ENCODE measurements at places on chromosomes 6 and 20.

- no peak for DNase-seq
Measured at GRCh38 chr6:89308525-89309395, 6.3 kb downstream of the GABRR2 start.

- no peak for DNase-seq
Measured at GRCh38 chr20:7189231-7189630, 421.7 kb downstream of the BMP2 start.

- no peak for DNase-seq
Measured at GRCh38 chr20:25659999-25660398, 36.2 kb upstream of the NANP start.

DNA sequence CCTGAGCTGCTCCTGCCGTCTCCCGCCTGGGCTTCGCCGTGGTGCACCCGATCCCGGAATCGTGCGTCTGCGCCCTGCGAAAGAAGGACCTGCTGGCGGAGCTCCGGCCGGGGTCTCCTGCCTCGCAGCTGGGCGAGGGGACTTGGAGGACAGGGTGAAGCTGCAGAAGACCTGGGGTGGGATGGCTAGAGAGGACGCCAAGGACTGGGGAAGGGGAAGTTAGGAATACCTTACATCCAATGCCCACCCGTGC is 150.2 kb downstream of the PRL start:
- DNase-seq: no peak

DNA sequence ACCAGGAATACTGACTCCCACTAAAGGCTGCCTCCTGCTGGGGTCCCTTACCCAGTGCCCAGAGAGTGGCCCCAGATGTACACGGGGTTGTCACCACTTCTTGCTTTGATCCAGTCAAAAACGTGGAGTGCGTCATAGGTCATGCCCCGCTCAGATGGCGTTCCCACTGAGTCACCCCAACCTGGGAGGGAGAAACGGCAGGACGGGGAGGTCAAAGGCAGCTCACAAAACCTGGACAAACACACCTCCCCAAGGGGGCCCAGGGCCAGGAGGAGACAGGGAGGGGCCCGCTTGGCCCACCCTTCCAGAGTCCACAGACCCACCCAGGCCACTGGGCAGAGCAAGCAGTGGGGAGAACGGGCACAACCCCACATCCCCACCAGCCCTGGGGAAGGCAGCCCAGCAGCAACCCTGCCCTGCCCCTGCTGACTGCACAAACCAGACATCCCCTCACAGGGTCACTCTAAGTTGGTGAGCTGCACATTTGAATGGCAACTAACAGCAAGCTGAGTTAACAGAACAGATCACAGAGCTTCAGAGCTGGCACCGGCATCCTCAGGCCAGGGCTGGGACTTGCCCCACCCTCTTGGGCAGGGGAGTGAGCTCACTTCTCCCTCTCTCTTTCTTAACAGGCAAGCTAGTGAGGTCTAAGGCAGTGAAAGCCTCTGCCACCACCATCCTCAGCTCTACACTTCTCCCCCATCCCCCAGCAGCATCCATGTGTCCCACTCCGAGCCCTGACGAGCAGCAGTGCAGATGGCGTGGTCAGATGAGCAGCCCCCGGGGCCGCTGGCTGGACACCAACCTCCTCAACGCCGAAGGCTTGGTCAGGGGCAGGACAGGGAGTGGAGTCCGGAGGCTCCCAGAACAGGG is 61.7 kb downstream of the PYGB start:
- no peak for DNase-seq

DNA sequence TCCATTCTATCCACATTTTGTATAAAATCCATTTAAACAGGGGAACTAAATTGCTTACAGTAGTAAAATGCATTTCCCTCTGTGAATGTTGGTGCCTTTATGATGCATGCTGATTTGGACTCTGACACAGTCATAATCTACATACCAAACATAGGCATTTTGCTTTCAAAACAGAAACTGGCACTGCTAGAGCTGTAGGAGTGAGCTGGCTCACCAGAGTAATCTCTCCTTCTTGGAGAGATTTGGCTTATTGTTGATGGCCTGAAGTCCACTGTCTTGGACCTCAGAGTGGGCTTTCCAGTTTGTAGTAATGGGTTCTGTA is 363.2 kb upstream of the FLRT3 start:
- no peak for DNase-seq

DNA sequence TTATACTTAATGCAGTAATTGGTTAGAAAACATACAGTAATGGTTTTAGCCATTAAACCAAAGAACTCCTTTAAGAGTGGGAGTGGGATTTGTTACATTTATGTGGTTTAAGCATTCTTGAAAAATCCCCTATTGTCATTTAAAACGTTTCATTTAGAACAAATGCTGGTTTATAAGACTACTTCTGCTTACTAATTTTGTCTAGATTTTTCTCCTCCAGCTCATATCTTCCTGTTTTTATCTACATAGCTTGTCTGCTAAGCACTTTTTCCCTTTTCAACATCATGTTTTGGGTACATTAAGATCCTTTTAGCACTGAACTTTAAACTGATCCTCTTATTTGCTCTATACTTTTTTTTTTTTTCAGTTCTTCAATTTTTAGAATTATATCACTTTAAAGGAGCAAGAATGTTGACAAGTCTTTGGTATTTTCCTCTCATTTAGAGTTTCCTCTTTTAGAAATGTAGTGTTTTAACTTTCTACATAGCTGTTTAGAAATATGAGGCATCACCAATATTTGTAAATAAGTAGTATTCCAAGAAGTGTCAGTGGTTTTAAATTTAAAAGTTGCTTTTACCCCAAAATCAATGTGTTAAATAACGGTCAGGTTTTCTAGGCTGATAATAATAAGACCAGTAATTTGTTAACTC is 80.9 kb downstream of the SESN1 start:
- DNase-seq: no peak

GRCh38 chr20:20680991-20681508 is 31.4 kb downstream of the RALGAPA2 start:
- DNase-seq: no peak

- DNase-seq: no peak
Measured at GRCh38 chr6:105990151-105990550, 96.0 kb upstream of the PRDM1 start.

- DNase-seq: no peak
Measured at GRCh38 chr6:166959911-166960608, 3.7 kb upstream of the RNASET2 start.

GRCh38 chr20:57025261-57025660 is 241.2 kb downstream of the BMP7 start:
- no peak for DNase-seq

DNA sequence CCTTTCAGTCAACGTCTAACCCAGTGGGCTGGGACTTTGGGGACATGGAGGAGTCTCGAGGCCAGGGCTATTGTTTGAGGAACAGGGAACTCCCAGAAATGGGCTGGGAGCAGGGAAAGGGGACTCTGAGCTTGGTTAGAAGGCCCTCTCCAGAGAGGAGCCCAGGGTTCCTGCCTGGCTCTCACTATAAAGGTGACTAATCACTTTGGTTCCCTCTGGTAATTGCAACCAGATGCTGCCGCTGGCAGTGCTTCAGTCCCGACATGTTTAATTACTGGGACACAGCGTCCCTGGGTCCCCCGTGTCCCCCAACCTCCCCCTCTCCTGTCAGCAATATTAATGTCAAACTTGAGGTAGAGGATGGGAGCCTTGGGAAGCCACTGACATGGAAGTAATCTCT is 5.0 kb upstream of the GDF5 start:
- DNase-seq: no peak

DNA sequence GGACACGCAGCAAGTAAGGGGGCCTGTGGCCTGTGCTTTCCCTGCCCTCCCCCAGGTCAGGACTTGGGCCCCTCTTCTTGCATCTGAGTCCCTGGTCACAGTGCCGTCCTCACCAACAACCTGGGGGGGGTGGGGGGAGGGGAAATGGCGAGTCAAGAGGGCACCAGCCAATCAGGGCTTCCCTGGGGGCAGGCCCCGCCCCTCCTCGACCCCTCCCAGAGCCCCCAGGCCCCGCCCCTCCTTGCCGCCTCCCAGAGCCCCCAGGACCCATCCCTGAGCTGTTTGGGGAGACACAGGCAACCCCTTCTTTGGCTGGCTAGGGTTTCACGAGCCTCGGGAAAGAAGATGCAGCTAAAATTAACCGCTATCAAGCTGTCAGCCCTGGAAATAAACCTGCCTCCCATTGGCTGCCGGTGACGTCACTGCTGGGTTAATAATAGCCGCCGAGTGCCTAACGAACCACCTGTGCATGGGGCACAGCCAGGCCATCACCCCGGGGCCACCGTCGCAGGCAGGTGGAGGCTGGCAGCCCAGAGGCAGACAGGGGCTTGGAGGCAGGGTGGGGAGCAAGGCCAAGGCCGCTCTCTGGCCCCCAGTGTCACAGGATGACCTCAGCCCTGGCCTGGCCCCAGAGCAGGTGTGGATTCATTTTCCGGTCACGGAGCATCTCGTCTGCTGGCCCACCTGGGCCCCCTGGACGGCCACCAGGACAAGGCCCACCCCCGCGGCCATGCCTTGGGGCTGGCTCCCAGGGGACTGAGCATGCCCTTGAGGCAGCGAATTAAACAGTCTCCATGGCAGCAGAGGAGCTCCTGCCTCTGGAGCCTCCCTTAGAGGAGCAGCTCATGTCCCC is 3.2 kb upstream of the EEF1A2 start:
- DNase-seq: no peak

- DNase-seq: no peak
Measured at GRCh38 chr20:51678026-51678697, 90.0 kb downstream of the ATP9A start.

- DNase-seq: no peak
Measured at GRCh38 chr6:109944448-109944847, 33.7 kb upstream of the GPR6 start.

GRCh38 chr6:147716434-147716833 is 207.9 kb downstream of the SAMD5 start:
- DNase-seq: no peak

GRCh38 chr6:64926051-64926450 is 781.0 kb downstream of the EYS start:
- DNase-seq: no peak

DNA sequence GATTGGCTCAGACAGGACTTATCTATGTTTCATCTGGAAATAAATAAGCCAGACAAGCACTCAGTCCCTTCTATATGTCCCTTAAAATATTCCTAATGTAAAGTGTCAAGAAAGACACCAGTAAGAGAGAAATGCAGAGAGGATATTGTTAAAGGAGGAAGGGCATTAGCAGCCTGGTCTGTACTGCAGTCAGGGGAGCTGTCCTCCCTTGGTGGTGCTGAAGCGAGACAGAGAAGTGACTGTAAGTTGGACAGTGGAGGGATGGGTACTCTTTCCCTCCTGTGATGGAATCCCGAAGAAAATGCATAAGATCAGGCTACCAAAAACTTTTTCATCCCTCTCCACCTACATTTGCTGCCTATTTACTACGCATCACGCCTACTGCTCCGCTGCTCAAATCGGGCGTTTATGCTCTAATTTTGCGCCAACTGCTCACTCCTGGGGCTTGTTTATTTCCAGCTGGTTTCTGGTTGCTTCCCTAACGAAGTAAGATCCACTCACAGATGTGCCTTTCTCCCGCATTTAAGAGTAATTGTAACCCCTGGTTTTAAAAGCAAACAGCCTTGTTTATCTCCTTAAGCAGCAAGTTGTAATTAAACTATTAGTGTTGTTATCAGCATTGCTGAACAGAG is 35.2 kb downstream of the PHACTR1 start:
- no peak for DNase-seq

- DNase-seq: no peak
Measured at GRCh38 chr20:48015943-48016723, 230.9 kb upstream of the SULF2 start.

DNA sequence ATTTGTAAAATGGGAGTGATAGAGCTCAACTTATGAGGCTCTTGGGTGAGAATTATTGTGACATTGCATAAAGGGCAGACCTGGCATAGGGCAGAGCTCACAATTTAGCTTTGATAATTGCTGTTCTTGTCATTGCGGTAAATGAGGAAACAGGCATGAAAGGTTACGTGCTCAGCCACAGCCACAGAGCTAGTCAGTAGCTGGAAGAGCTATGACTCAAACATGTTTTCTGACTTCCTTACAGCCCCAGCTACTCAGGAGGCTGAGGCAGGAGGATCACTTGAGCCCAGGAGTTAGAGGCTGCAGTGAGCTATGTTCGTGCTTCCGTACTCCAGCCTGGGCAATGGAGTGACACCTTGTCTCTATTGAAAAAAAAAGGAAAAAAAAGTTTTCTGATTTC is 3.5 kb upstream of the GHRH start:
- no peak for DNase-seq

GRCh38 chr6:109284675-109285074 is 97.6 kb downstream of the CD164 start:
- no peak for DNase-seq

DNA sequence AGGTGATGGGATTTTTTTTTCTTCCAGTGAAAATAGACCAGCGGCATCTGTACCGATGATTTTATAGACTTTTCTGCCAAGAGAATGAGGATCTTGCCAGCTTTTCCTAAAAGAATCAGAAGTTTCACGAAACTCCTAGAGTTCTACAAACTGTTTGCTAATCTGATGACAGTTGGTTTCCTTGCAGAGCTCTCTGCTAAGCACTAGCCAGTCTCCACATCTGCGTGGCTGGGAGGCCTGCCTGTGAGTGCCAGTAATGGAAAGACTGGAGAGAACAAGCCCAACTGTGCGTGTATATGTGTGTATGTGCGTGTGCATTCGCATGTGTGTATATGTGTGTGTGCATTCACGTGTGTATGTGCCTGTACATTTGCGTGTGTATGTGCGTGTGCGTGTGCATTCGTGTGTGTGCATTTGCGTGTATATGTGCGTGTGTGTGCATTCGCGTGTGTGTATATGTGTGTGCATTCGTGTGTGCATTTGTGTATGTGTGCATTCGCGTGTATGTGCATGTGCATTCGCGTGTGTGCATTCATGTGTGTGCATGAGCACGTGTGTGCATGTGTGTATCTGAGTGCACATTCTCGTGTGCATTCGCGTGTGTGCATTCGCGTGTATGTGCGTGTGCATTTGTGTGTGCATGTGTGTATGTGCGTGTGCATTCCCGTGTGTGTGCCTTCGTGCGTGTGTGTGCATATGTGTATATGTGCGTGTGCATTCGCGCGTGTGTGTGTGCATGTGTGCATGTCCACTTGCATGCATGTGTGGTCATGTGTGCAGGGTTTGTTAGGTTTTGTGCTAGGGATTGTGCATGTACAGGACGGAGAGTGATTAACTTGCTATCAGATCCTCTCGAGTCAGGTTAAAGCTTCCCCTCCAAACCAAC is 379.4 kb downstream of the TAF4 start:
- no peak for DNase-seq

GRCh38 chr20:32906200-32906599 is 47.5 kb downstream of the EFCAB8 start:
- DNase-seq: no peak

GRCh38 chr20:47502271-47503239 is 868 bp downstream of the NCOA3 start:
- no peak for DNase-seq

GRCh38 chr6:53568776-53569616 is 24.1 kb upstream of the GCLC start:
- no peak for DNase-seq

DNA sequence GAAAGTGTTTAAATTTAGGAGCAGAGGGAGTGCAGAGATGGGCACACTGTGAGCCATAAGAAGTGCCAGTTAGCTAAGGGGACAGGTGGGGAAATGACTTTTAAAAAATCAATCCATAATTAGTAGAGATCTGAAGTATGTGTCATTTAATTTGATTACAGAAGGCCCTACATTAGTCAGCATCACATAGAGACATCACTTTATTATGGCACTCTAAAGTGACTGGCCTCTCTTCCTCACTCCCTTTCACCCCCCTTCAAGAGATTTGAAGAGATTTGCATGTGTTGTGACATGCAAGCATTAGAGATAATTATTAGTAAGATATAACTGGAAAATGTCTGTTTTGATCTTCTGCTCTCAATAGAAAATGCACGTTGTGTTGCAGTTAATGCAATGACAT is 86.7 kb downstream of the SLX4IP start:
- DNase-seq: no peak

- DNase-seq: no peak
Measured at GRCh38 chr6:31247813-31248212, 24.1 kb downstream of the HLA-C start.
